ENCODE measurements at places on chromosomes 2 and 18.

DNA sequence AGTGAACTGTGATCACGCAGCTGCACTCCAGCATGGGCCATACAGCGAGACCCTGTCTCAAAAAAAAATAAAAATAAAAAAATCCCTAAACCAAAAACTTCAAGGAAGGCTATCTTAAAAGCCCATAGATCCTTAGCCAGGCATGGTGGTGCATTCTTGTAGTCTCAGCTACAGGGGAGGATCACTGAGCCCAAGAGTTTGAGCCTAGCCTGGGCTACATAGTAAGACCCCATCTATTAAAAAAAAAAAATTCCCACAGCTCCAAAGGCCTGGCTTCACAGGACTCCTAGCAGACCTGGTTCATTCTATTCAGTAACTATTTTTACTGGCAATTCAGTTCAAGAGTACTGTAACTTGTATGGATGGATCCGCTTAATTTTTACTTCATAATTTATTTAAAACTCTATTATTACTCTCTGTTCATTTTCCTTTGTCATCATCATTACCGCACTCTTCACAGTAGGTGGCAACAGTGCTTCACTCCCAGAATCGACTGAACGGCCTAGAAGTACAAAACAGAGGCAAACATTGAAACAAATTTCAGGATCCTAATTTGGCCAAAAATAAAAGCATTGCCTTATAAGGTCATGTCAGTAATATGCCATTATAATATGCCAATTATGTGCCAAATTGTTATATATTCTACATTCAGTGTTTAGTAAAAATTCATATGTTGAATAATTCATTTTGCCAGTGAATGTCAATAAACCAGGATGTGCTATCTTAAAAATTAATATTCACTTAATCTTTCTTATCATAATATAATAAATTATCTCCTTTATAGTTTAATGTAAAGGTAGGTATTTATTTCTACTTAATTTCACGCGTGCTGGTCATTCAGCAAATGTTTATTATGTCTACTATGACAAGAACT, 14.3 kb upstream of the STAM2 start:
- peak; percentile 84 for DNase-seq

DNA sequence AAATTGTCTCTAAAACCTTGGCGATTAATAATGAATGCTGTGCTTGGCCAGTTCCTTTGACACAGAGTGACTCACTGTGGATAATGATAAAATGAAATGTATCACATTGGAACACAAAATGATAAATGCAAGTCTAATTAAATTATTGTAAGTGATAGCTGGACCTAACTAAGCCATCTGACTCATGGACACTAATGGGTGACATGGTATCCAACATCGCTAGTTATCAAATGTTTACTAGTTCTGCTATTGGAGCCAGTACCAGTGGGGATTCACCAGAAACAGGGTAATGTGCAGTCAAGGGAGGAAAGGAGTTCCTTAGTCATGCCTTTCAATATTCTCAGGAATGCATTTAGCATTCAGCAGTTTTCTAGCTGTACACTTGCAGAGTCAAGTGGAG, 736.3 kb upstream of the ACVR2A start:
- DNase-seq: no peak

- peak; percentile 35 for DNase-seq
Observed at GRCh38 chr2:112073875-112074274, 18.8 kb downstream of the TMEM87B start.

DNA sequence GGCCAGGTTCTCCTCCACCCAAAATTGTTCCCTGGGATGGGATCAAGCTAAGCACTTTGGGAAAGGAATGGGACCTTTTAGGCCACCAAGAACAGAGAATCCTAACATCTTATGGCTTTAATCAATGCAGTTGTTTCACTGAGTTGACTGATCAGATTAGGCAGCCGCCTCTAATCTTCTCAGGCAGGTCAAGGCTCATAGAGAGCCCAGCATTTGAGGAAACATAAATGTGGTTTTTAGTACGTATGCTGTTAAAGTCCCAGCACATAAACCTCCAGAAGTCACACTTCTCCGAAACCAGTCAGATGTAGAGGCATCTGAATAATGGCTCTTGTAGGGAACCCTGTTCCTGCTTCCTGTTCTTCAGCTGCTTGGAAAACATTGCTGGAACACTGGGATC, 99.5 kb upstream of the RMDN2 start:
- no peak for DNase-seq

DNA sequence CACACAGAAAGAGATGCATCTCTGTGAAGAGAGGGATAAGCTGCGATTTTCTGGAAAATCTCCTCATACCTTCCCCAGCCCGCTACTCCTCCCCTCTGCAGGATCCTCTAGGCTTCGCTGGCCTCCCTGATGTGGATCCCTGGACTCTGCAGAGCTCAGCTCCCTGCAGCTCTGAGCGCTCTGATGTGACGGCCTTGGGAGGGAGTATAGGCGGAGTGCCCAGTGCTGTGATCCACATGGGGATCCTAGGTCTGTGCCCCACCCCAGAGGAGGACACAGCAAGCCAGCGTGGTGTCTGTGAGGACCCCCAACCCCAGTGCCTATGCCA, 111.0 kb downstream of the GYPC start:
- no peak for DNase-seq

DNA sequence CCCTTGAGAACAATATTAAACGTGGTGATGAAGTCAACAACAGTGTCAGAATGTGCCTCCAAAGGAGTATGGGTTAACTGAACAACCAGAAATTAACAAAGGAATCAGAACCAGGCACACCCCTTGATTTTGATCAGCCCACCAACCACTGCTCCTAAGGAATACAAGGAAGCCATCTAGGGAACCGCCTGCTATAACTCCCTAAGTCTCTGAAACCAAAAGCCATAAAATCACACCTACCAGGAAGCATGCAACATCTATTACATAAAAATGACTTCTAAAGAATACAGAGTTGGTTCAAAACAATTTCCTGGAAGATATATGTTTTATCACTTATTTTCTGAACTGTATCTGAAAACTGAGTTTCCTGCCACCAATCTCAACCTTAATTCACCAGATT, 360.0 kb downstream of the EPHA4 start:
- DNase-seq: no peak

DNA sequence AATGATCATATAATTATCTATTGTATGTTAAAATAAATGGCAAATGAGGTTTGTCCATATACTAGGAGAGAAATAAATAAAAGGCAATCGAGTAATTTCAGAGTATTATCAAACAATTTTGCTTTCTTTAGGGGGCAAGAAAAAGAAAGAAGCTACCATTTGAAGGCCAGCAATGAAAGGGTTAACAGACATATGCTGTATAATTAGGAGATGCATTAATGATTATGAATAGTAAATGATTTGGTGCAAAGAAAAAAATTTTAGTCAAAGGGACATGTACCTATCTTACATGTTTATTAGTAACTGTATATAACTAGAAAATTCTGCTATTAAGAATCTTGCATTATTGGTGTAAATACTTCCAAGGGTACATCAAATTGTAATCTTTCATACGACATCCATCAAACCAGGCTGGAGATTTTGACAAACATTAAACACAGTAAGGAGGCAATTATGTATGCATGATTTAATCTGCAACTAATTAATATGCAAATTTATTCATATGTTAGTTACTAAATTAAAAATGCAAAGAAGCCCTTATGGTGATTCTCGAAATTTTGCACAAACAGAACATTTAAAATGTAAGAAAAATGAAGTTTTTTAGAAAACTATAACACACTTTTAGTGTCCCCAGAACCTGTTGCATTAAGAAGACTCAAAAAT, 251.4 kb downstream of the TCF4 start:
- DNase-seq: no peak
